ENCODE measurements at places on chromosomes 5 and 9. TPM values are rescaled to one million over a fixed set of nuclear protein-coding genes. Genes with fewer than 3 reads are reported as not detected.

TAF11L5 gene
- total RNA-seq, result not detected

FRMD3 gene
- total RNA-seq, result 36.1 TPM

GFI1B gene
- not detected for total RNA-seq

DNA sequence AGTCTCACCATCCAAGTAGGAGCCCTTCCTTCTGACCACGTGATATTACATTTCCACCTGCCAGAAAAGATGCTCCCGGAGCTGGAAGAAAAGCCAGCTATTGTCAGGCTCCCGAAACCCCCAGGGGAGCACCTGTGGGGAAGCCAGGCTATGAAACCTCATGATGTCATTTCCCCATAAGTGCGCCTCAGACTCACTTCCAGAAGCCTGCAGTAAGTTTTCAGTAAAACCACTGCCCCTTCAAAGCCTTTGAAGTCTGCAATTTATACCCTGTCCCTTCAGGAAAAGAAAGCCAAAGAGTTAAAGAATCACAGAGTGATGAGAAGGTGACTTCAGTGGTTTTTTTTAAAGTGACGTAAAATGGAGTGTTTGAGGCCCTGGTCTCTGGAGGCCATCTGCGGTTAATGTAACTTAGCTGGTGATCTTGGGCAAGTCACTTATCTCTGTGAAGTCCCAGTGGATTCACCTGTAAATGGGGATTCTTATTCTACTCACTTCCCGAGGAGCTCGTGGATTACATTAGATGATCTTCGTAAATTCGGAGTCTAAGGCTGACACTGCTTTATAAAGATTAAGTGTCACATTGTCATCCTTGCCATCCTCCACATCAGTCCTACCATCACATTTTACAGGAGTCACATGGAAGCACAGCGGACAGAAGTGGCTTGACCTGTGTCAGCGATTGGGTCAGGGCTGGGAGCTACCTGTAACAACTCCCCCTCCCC, 2.6 kb upstream of the SEMA6A start:
- peaks cover 13% of the 10 kb centered on the region for H3K27me3 ChIP-seq
- no peaks in the 10 kb centered on the region for H3K36me3 ChIP-seq
- DNase-seq, result no peak

GRCh38 chr5:137096149-137097103, 402.7 kb downstream of the SPOCK1 start:
- no peak overlapping the region for H3K27ac ChIP-seq
- DNase-seq, result no peak
- no peak overlapping the region for H3K4me3 ChIP-seq
- no peaks in the 10 kb centered on the region for H3K27me3 ChIP-seq
- no peaks in the 10 kb centered on the region for H3K4me1 ChIP-seq
- H3K36me3 ChIP-seq, result no peaks in the 10 kb centered on the region

- peaks cover 17% of the 10 kb centered on the region for H3K4me1 ChIP-seq
- peak overlapping the region; percentile 91 for H3K27ac ChIP-seq
- no peak overlapping the region for H3K4me3 ChIP-seq
- no peaks in the 10 kb centered on the region for H3K36me3 ChIP-seq
- no peak for DNase-seq
These were observed 72.2 kb downstream of the AOPEP start for GRCh38 chr9:94798708-94799107.

- no peaks in the 10 kb centered on the region for H3K36me3 ChIP-seq
- no peaks in the 10 kb centered on the region for H3K4me1 ChIP-seq
These were observed 67.4 kb upstream of the ADAMTS19 start for GRCh38 chr5:129392681-129393080.

DNA sequence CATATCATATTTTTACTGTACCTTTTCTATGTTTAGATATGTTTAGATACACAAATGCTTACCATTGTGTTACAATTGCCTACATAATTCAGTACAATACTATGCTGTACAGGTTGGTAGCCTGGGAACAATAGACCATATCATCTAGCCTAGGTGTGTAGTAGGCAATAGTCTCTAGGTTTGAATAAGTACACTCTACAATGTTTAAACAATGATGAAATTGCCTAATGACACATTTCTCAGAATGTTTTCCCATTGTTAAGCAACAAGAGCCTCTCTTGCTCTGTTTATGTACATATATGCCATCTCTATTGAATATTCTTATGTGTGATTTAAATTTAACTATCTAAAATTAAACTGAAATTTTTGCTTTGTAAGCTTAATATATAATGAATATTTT, 209.6 kb upstream of the ST8SIA4 start:
- no peak overlapping the region for H3K4me3 ChIP-seq
- H3K27me3 ChIP-seq, result no peaks in the 10 kb centered on the region
- no peaks in the 10 kb centered on the region for H3K4me1 ChIP-seq
- H3K27ac ChIP-seq, result no peak overlapping the region
- no peak for DNase-seq

DNA sequence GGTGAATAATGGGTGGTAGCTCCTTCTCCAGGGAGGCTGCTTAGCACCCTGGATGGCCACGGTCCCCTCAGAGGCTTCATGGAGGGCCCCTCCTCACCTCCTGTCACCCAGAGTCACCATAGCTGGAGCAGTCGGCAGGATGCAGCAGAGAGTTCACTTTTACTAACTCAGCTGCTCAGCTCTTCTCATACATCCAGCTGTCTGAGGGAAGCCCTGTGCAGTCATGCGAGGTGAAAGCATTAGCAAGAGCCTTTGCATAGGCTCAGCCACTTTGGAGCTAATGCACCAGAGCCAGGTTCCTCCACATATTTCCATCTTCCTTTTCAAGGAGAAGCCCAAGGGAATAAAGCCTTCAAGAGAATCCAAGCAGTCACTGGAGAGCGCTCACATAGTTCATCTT, 499.2 kb downstream of the BNC2 start:
- DNase-seq, result no peak
- H3K4me1 ChIP-seq, result no peaks in the 10 kb centered on the region
- H3K27ac ChIP-seq, result no peak overlapping the region
- H3K36me3 ChIP-seq, result no peaks in the 10 kb centered on the region
- no peaks in the 10 kb centered on the region for H3K27me3 ChIP-seq

- H3K36me3 ChIP-seq, result no peaks in the 10 kb centered on the region
- no peaks in the 10 kb centered on the region for H3K27me3 ChIP-seq
- H3K27ac ChIP-seq, result no peak overlapping the region
- H3K4me1 ChIP-seq, result no peaks in the 10 kb centered on the region
- H3K4me3 ChIP-seq, result no peak overlapping the region
These were observed 116.5 kb downstream of the PIK3R1 start for GRCh38 chr5:68332080-68332451.

GRCh38 chr5:96703384-96703920, 41.3 kb downstream of the CAST start:
- no peaks in the 10 kb centered on the region for H3K27me3 ChIP-seq
- no peaks in the 10 kb centered on the region for H3K36me3 ChIP-seq
- peak overlapping the region; percentile 43 for H3K4me3 ChIP-seq
- no peak for DNase-seq
- H3K27ac ChIP-seq, result peak overlapping the region; percentile 96

DNA sequence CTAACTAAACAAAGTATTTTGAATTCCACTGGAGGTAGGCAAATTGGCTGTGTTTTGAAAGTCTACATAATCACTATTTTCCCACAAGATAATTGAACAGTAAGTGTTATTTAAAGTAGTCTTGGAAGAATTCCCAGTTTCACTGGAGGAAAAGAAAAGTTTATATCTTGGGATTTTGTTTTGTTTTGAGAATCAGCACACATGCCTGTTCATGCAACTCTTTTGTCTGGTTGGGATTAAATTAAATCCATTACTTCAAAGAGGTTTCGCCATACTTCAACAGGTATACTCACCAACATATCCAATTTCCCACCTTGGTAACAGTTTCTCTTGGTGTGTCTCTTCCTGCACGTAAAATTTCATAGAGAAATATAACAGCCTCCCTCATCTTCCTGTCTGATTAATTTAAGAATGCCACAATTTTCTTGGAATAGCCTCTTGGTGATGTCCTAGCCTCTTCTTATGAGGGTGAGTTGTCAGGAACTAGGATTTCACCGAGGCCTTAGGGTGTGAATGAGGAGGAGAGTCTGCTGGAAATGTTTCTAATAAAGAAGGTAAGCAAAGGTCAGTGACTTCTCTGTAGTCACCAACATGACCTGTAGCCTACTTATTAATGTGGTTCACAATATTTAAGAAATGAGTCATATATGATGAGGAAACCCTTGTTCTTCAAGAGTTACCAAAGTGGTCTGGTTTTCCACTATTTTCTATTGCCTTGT, 48.1 kb downstream of the ITGA2 start:
- DNase-seq, result no peak
- no peaks in the 10 kb centered on the region for H3K36me3 ChIP-seq
- peaks cover 8% of the 10 kb centered on the region for H3K4me1 ChIP-seq
- no peak overlapping the region for H3K27ac ChIP-seq
- no peak overlapping the region for H3K4me3 ChIP-seq
- H3K27me3 ChIP-seq, result no peaks in the 10 kb centered on the region

DNA sequence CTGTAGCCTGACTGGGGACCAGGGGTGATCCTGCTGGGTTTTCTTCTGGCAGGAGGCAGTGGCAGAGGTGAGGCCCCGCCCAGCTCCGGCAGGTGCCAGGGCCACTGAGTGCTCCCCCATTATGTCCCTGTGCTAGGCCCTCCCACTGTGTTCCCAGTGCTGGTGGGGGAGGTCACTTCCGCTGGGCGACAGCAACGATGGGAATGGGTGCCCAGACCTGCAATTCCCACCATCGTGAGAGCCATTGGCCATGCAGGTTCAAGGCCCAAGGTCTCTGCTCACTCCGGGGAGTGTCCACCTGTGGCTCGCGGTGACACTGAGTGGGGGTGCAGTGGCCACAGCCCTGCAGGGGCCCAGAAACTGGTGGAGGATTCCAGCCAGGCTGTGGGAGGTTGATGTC, 98.6 kb downstream of the RXRA start:
- no peaks in the 10 kb centered on the region for H3K36me3 ChIP-seq
- H3K27ac ChIP-seq, result peak overlapping the region; percentile 86
- no peak overlapping the region for H3K4me3 ChIP-seq
- no peaks in the 10 kb centered on the region for H3K27me3 ChIP-seq

DNA sequence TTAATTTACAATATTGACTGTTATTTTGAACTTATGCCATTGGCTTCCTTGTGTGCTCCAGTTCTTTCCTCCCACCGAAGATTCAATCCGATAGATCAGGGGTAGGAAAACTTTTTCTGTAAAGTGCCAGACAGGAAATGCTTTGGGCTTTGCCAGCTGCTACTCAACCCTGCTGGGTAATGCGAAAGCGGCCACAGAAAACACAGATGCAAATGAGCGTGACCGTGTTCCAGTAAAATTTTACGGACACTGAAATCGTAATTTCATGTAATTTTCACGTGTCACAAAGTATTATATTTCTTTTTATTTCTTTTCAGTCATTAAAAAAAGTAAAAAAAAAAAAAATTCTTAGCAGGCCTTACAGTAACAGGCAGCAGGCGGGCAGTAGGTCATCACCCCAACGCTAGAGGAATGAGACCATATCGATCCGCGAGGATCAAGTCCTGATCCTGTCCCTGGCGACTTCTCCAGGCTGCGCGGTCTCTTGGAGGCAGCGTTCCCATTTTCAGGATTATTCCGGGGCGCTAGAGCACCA, 599 bp downstream of the NMRK1 start:
- peak overlapping the region; percentile 98 for H3K27ac ChIP-seq
- H3K36me3 ChIP-seq, result no peaks in the 10 kb centered on the region
- no peaks in the 10 kb centered on the region for H3K27me3 ChIP-seq
- peak overlapping the region; percentile 96 for H3K4me3 ChIP-seq
- H3K4me1 ChIP-seq, result no peaks in the 10 kb centered on the region

DNA sequence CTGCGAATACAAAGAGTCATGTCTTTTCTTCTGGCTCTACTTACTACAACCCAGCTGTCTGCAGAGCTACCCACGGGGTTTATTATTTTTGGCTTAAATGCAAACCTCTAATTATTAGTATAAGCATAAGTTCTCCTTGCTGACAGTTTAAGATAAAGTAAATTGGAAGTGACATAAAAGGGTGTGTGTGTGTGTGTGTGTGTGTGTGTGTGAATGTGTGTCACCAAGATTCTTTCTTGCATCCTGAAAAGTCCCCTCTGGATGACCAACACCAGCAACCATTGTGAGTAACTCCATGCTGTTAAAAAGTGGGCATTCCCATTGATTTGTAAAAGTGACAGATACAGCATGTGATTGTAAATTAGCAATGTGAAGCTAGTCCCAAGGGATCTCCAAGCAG, 803.8 kb upstream of the ZNF608 start:
- H3K27ac ChIP-seq, result no peak overlapping the region
- H3K4me3 ChIP-seq, result no peak overlapping the region
- no peaks in the 10 kb centered on the region for H3K36me3 ChIP-seq

GRCh38 chr5:125207856-125208255, 461.4 kb upstream of the ZNF608 start:
- H3K27ac ChIP-seq, result no peak overlapping the region
- H3K4me1 ChIP-seq, result no peaks in the 10 kb centered on the region
- H3K27me3 ChIP-seq, result no peaks in the 10 kb centered on the region
- DNase-seq, result no peak
- no peaks in the 10 kb centered on the region for H3K36me3 ChIP-seq

- H3K36me3 ChIP-seq, result no peaks in the 10 kb centered on the region
- no peak overlapping the region for H3K27ac ChIP-seq
- no peak for DNase-seq
- H3K4me3 ChIP-seq, result no peak overlapping the region
- no peaks in the 10 kb centered on the region for H3K27me3 ChIP-seq
These were observed 204.9 kb upstream of the CDKN2B start for GRCh38 chr9:22214021-22214420.

GRCh38 chr9:136511144-136511669, 28.4 kb upstream of the SEC16A start:
- no peak for DNase-seq
- peaks cover 35% of the 10 kb centered on the region for H3K4me1 ChIP-seq
- peaks cover 100% of the 10 kb centered on the region for H3K36me3 ChIP-seq
- no peak overlapping the region for H3K4me3 ChIP-seq

GRCh38 chr9:136013524-136014034, 52.4 kb upstream of the UBAC1 start:
- no peaks in the 10 kb centered on the region for H3K27me3 ChIP-seq
- DNase-seq, result no peak
- H3K4me3 ChIP-seq, result no peak overlapping the region
- H3K4me1 ChIP-seq, result no peaks in the 10 kb centered on the region
- no peaks in the 10 kb centered on the region for H3K36me3 ChIP-seq

GRCh38 chr9:95606489-95607350, 89.9 kb upstream of the PTCH1 start:
- no peak overlapping the region for H3K4me3 ChIP-seq
- no peaks in the 10 kb centered on the region for H3K36me3 ChIP-seq
- H3K4me1 ChIP-seq, result no peaks in the 10 kb centered on the region
- no peak for DNase-seq

DNA sequence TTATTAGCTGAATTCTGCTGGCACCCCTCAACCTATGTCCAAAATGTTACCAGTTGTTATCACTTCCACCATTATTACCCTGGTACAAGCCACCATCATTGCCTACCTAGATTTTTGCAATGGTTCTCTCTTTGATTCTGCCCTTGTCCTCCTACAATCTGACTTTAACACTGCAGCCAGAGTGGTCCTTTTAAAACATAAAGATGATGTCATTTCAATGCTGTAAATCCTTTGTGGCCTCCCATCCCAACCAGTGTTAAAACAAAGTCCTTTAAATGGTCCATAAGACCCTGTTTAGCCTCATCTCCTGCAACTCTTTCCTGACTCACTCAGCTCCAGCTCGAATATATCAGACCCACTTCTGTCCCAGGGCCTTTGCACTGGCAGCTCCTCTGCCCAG, 54.9 kb upstream of the FSTL4 start:
- no peaks in the 10 kb centered on the region for H3K36me3 ChIP-seq
- H3K4me3 ChIP-seq, result no peak overlapping the region
- H3K27me3 ChIP-seq, result no peaks in the 10 kb centered on the region
- DNase-seq, result no peak
